ENCODE measurements at places on chromosomes 11 and 22.

DNA sequence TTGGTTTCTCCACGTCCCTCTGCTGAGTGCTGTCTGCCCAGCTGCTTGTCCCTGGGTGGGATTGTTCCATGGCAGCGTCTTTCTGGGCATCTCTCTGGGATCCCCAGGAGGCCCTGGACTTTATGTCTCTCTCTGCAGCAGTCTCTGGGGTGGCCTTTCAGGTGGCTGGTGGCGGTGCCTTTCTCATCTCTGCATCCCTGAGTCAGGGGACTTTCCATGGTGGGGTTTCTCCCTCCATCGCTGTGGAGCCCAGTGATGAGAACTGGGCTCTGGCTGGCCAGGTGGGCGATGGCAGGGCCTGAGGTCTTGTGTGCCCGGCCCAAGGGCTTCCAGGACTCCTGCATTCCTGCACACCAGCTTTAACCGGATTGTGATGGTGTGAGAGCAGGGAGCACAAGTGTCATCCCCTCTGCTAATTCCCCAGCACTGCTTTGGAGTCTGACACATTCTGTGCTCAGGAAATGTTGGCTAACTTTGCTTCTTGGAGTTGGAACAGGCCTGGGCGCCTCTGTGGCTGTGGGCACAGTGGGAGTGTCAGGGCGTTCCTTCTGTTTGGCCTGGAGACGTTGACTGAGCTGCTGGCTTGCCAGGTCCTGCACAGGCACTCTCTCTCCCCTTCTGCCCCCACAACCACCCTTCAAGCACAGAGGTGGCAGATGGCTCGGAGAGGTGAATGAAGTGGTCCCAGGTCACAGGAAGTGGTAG lies 27.9 kb downstream of the FAM83F start:
- no peak for DNase-seq

DNA sequence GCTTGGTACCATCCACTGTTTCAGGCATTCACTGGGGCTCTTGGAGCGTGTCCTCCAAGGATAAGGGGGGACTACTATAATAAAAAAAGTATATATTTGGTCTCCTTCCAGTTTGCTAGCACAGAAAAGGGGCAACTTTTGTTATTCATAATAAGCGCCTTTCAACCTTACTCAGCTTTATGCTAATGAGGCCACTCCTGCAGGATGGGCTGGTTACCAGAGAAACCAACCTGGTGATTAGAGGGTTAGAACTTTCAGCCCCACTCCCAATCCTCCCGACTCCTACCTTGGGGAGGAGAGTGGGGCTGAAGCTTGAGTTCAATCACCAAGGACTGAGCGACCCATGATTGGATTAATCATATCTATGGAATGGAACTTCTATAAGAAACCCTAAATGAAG lies 31.8 kb downstream of the PPFIBP2 start:
- no peak for DNase-seq

- DNase-seq: no peak
Measured at GRCh38 chr11:123653827-123654565, 428 bp downstream of the SCN3B start.

- DNase-seq: no peak
Measured at GRCh38 chr22:46072110-46072881, 78.0 kb upstream of the PPARA start.

DNA sequence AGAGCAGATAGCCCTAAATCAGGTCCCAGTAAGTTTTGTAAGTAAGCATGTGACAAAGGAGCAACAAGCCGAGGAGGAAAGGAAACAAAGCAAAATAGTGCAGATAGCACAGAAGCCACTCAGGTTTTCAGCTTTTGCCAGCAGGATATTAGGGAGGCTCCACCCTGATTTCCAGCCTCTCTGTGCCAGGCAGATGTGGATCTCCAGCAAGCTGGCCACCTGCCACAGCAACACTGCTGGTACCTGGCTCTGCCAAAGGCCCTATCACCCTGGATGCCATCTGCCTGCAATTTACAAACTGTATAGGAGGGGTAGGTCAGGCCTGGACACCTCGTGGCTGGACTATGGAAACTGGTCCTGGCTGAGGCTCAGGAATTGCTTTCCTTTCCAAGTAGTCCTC lies 12.2 kb upstream of the NNMT start:
- no peak for DNase-seq

DNA sequence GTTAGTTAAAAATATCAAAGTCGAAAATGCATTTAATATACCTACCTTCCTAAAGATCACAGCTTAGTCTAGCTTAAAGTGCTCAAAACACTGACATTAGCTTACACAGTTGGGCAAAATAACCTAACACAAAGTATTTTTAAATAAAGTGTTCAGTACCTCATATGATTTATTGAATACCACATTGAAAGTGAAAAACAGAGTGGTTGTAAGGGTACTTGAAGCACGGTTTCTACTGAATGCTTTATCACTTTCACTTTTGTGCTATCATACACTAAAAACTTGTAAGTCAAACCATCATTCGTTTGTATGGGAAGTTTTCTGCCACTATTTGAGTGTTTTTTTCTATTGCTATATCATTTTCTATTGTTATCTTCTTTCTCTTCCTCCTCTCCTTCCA lies 36.6 kb downstream of the ZBTB44 start:
- DNase-seq: no peak

- DNase-seq: no peak
Measured at GRCh38 chr22:24693379-24693778, 81.1 kb downstream of the PIWIL3 start.

DNA sequence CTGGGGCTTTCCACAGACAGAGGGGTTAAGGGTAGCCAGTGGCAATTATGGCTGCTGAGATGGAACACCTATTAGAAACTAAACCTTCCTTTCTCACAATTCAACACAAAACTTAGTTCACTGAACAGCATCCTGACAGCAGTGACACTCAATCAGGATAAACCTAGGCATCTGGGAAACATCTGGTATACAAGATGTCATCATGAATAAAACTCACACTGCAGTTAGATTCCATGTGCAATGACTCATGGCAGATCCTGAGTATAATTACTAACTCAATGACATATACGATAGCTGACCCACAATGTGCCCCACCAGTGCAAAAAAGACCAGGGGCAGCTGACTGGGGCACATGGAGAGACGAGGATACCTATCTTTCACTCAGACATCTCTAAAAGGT lies 17.7 kb downstream of the RBFOX2 start:
- no peak for DNase-seq

DNA sequence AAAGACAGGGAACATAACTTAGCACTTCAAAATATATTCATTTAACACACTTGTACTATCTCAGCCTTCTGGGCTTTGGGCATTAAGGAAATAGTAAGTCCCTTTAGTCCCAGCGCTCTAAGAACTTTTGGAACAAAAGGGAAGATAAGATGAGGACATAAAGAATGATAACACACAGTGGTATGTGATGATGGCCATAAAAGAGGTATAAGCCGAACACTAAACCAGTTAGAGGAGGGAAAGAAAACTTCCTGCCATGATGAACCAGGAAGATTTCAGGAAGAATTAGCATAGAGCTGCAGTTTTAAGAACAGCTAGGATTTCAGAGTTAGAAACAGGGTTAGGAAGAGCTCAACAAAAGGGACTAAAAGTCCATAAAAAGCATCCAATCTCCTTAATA lies 11.8 kb downstream of the SYTL2 start:
- no peak for DNase-seq

DNA sequence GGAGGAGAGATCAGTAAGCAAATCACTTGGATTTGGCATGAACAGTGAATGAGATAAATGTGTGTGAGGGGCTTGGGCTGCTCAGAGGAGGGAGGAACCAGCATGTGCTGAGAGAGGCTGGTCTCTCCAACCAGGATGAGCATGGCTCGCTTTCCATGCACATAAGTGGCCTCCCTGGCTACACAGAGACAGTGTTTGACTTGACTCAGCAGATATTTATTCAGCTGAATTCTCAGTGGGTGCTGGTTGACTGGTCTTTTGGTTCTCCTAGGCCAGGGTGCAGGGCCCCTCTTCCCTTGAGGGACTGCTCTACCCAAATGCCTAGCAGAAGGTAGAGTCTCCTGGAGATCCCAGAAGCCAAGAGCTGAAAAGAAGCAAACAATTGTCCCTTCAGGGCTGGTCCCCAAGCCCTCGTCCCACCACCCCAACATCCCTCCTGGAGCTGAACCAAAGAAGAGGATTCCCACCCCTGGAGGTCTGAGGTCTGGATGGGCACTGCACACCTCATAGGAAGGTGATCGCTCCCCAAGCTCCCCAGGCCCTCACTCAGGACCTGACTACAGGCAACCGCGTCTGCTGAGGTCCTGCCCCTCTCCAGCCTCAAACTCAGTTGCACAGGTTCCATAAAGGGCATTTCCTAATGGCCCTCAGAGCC lies 3.3 kb upstream of the TRIM29 start:
- no peak for DNase-seq

- no peak for DNase-seq
Measured at GRCh38 chr11:102154806-102155205, 44.6 kb downstream of the YAP1 start.

DNA sequence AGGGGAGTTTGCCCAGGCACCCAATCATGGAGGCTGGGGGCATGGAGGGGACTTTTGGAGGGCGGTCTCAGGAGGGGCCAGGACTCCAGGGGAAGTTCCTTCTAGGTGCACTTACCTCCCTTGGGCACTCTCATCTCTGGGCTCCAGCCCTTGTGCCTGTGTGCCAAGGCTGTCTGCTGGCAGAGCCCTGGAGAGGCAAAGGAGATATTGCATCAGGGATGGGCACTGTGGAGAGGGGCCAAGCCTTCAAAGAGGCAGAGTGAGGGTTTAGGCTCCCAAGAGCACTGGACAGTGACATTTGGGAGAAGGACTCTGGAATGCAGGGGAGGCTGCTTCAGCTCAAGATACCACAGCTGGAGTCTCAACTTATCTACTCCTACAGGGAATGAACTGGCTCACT lies 32.2 kb upstream of the TFIP11 start:
- no peak for DNase-seq

GRCh38 chr11:56890584-56891305 lies 98.0 kb upstream of the OR5AK2 start:
- no peak for DNase-seq

GRCh38 chr11:94786264-94787126 lies 18.3 kb downstream of the AMOTL1 start:
- no peak for DNase-seq

DNA sequence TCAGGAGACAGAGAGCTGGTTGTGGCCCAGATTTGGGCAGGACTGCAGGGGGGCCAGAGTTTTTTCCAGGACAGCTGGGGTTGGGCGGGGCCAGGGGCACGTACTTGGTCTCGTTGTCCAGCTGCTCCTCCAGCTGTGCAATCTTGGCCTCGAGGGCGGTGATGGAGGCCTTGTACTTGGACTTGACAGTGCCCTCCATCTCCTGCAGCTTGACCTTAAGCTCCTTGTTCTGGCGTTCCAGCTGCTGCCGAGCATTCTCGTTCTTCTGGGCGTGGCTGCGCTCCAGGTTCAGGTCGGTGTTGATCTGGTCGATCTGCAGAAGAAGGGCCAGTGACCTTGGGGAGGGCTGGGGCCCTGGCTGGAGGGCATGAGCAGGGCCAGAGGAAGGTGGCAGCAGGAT lies 32.1 kb downstream of the APOL1 start:
- no peak for DNase-seq
